ENCODE measurements at places on chromosomes 2 and 18. TPM values are rescaled to one million over a fixed set of nuclear protein-coding genes. Genes with fewer than 3 reads are reported as not detected.

IL36B gene
- total RNA-seq, result not detected

LANCL1 gene
- total RNA-seq, result 18.5 TPM

POTEF gene
- total RNA-seq, result not detected

SLC4A1AP gene
- 8.7 TPM for total RNA-seq

AKAIN1 gene
- not detected for total RNA-seq

SERPINB10 gene
- total RNA-seq, result not detected

METTL5 gene
- total RNA-seq, result 26.7 TPM

TMEM198 gene
- total RNA-seq, result 1.3 TPM

SEMA4C gene
- total RNA-seq, result 14.0 TPM

ERLEC1 gene
- total RNA-seq, result 18.0 TPM

UGT1A8 gene
- 2.8 TPM for total RNA-seq

ANKAR gene
- total RNA-seq, result 5.3 TPM

HPCAL1 gene
- total RNA-seq, result 25.0 TPM

DNA sequence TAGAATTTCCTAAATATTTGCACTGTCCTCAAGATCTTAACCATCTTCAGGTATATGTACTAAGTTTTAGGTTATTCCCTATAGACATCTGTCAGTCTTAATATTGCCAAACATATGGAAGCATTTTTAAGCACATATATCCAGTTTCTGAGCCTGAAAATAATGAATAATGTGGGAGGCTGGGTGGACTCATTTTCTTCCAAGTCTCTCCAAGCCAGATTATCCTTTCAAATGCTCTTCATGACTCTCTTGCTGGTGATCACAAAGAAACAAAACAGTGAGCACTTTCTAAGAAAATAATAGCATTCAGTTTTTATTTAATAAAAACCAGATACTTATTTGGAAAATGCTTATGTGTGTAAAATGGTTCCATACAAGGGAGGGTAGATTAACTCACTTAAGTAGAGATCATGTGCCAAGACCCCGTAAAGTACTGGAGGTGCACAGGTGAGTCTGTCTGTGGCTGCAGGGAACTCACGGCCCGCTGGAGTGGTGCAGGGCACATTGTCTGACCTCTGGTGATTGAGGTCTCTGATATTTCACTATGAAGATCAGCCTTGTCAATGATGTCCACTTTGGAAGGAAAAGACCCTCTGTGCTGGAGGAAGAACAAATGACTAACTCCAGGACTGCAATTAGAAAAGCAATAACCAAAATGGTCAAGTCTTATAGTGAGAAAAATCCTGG is 161.6 kb downstream of the TMEM18 start:
- DNase-seq, result no peak

GRCh38 chr2:216299588-216299987 is 72.7 kb downstream of the MARCHF4 start:
- DNase-seq, result no peak

GRCh38 chr2:160679686-160680085 is 186.1 kb upstream of the RBMS1 start:
- DNase-seq, result no peak

DNA sequence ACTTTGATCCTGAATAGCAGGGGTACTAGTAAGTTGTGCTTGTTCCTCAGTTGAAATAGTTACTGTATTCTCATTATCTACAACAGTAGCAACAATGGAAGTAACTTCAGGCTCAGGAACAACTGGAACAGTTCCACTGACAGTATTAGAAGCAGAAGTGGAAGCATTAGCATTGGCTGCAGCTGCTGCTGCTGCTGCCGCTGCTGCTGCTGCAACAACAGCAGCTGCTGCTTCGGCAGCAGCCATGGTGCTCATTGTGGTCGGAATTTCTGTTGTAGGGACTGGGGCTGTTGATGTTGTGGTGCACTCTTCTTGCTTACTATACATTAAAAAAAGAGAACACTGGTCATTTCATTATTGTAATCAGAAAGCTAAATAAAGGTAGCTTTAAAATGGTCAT is 40.8 kb downstream of the PRPF40A start:
- no peak for DNase-seq

GRCh38 chr2:11875481-11875880 is 129.0 kb downstream of the LPIN1 start:
- no peak for DNase-seq

DNA sequence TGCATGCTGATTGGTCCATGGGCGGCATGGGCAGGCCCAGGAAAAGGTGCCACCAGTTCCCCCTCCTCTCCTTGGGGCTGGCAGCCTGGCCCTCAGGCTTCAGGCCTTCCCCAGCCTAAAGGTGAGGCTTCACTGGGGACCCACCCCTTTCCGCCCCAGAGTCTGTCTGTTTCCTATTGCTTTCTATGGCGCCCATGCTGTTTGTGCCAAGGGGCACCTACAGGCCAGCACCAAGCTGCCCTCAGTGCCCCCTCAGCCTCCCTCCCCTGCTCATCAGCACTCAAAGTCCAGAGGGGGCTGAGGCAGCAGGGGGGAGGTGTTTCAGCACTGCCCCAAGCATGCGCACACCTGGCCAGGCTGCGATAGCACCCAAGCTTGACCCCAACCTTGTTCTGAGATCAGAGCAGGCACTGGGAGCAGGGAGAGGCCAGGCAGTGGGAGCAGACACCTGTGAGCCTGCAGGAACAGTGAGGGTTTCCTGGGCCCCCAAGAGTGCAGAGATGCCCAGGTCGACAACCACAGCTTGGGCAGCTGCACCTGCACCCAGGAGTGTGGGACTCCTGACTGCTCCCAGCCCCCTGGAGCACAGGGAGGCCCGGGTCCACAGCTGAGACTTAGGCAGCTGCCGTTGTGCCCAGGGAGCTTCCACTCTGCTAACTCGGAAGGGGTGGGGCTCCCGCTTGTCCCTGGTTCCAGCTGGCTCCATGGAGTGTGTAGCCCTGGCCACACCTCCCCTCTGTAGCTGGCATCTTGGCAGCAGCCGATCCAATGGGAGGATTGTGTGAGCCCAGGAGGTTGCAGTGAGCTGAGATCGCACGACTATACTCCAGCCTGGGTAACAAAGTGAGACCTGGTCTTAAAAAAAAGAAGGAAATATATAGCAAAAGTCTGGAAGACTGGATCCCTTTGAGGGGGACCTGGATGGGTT is 69.1 kb downstream of the NCAPH start:
- no peak for DNase-seq

- DNase-seq, result no peak
Measured at GRCh38 chr2:98773169-98773568, 42.2 kb upstream of the MGAT4A start.

DNA sequence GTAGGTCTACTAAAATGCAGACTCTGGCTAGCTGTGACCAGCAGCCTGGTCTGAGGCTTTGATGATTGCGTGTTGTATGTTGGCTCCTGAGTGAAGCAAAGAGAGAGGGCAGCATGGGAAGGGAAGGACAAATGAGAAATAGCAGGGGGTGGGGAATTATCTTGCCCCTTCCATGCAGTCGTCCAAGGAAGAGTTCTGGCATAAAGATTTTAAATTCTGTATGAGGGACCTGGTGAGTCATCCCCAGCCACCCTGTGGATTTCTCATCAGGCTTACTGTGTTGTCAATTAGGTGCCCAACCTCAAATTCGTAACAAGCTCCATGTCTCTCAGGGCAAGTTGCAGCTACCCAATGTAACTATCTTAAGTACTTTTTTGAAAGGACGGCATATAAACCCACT is 72.1 kb upstream of the NOSTRIN start:
- no peak for DNase-seq

Data from right lobe of liver (tissue), 6 donors.